ENCODE measurements at places on chromosomes 6 and 20.
A peak's percentile ranks its signal among the peaks of the same experiment; 100 is the strongest.

GRCh38 chr6:150490586-150490985 lies 109.1 kb upstream of the PLEKHG1 start:
- no peak for DNase-seq

GRCh38 chr6:33299237-33299944 lies 649 bp upstream of the RGL2 start:
- DNase-seq: peak; percentile 91

DNA sequence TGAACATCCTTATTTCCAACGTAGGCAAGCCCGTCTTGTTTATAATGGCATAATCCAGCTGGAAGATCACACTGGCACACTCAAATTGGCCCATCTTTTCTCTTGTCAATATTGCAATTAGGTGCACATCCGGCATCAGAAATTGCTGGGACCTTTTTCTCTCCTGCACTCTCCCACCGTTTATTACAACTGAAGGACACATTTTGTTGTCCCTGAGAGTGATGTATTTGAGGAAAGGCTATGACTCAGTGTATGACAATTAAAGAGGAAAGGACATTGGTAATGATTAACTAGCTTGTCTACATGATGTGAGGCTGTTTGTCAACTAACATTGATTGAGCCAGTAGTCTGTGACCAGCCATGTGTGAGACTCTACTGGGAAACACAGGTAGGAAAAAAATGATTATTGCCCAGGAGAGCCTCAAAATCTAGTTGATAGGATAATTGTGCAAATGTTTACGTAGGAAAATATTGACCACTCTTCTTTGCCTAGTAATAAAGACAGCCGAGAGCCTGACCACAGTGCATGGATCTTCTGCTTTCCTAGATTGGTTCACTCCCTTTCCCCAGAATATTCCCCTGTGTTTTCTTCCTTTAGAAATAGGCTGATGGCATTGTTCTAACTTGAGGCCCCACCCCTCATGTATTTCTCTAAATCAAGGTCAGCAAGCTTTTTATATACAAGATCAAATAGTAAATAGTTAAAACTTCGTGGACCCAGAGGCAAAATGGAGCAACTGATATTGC lies 230.0 kb upstream of the BTBD3 start:
- no peak for DNase-seq

- no peak for DNase-seq
Measured at GRCh38 chr20:17557675-17558006, 12.2 kb upstream of the DSTN start.

DNA sequence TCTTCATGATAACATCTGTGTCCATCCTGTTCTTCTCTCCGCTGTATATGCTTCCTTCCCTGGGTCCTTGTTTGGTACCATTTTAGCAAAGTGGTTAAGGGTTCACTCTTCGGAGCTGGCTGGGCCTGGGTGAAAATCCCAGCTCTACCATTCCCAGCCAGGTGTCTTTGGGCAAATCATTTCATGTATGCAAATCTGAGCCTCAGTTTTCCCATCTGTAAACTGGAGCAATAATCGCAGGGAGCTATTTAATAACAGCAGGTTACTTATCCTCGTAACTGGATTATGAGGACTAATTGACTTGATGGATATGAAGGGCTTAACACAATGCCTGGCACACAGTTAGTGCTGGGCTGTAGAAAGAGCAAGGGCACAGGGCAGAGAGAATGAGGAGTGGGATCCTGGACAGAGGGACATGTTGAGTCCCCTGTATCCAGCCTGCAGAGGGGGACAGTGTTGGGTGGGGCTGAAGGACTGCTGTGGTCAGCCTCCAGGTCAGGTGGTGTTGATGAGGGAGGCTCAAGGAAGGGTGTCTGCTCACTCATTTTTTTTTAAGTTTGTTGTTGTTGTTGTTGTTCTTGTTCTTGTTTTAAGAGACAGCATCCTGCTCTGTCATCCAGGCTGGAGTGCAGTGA lies 44.3 kb upstream of the FAM83D start:
- DNase-seq: no peak

DNA sequence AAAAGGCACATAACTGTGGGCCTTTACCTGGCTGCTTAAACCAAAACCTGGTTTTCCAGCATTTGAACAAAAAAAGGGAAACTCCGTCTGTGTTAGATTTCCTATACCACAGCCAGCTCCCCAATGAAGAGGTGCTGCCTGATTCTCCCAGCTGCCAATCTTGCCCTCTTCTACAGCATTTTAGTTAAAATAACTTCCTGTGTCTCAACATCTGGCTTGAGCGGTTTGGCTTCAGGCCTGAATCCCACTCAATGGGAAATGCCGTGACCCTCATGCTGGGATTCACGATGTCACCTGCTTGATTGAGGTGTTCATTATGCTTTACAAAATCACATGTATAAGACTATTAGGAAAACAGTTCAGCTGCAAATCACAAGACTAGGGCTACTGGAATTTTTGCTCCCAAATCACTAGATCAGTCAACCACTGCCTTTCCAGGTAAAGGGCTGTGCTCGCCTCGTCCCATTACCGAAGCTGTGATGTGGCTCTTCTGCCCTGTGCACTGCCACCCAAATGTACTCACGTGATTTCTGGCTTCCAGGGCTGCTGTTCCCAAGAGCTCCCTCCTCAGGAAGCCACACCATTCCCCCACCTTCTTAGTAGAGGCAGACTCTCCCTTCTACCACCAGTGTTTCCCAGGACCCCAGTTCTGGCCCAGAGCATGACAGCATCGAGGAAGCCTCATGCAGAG lies 94.6 kb downstream of the PSMG4 start:
- no peak for DNase-seq

DNA sequence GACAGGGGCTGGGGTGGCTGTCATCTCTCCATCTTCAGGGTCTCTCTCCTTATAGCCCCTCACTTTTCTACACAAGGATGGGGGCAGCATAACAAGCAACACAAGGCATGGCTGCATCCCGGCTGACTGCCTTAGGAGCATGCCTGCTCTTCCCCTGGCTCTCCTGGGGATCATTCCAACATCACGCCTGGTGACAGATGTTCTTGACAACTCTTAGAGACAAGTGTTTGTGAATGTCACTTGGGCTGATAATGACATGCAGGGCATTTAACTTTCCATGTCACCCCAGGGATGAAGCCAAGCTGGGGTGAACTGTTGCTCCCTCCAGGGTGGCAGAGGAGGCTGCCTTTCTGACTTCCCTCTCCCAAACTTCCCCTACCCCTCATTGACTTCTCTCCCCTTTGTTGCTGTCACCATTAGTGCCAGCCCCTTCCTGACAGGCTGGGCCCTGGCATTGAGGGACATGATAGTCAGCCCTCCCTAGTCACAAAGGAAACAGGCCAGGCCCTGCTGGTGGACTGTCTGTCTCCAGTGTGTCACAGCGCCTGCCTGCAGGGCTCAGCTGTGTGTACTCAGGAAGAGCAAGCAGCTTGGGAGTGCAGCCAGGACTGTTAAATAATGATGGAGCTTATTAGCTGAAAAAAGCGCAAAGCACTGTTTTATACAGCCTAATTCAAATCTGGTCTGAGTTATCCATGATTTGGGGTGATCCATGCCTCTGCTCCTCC lies 161.8 kb downstream of the LRFN2 start:
- DNase-seq: peak; percentile 37

DNA sequence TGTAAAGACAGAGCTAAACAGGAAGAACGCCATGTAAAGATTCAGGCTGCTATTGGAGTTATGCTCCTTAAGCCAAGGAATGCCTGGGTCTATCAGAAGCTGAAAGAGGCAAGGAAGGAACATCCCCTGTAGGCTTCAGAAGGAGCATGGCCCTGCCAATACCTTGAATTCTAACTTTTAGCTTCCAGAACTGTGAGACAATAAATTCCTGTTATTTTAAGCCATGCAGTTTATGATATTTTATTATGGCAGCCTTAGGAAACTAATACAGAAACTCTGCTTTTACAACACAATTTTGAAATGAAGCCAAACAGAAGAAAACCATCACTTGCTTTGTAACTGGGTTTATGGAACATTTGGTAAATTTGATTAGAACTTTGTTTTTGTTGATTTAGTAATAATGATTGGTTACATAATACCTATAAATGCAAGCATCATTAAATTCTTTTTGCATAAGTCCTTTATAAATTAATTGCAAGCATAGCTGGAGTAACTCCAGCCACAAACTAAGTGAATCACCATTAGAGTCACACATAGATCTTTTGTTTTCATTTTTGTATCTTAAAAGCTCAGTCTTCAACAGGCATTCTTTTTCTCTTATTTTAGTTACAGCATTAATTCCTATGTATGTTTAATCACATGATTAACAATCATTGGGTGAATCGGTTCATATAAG lies 33.5 kb upstream of the TSPYL1 start:
- no peak for DNase-seq

DNA sequence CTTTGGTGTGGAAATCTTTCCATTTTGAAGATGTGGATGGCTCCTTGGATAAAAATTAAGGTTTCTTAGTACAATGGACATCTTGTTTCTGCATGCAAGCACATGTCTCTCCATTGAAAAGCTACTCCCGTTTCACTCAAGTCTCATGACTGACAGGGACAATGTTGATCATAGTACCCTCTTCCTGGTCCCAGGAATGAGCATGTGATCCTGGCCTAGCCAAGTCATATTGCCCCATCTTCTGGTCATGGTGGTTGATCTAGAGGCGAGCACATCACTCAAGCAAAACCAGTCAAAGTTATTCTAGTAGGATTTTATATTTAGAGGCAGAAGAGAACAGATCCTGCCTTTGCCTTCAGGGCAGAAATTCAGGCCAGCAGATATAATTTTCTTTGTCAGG lies 12.2 kb upstream of the CBLN4 start:
- DNase-seq: no peak

GRCh38 chr6:125985979-125986300 lies 400 bp upstream of the TRMT11 start:
- no peak for DNase-seq

DNA sequence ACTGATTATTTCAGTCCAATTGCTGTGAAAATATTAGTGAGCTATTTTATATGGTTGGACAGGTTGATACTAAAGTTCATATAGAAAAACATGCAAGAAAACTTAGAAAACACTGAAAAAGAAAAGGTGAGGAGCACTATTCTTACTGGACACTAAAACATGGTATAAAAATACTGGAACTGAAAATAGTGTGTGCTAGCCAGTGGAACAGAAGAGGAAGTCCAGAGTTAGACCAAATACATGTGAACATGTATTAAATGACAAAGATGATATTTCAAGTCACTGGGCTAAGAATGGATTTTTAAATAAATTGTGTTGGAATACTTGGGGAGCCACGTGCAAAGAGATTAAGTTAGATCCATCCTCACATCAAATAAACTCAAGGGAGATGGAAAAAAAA lies 218.5 kb downstream of the TMEM242 start:
- no peak for DNase-seq

GRCh38 chr20:39082622-39083398 lies 120.7 kb downstream of the DHX35 start:
- no peak for DNase-seq

GRCh38 chr20:11315525-11315924 lies 602.2 kb upstream of the BTBD3 start:
- no peak for DNase-seq

DNA sequence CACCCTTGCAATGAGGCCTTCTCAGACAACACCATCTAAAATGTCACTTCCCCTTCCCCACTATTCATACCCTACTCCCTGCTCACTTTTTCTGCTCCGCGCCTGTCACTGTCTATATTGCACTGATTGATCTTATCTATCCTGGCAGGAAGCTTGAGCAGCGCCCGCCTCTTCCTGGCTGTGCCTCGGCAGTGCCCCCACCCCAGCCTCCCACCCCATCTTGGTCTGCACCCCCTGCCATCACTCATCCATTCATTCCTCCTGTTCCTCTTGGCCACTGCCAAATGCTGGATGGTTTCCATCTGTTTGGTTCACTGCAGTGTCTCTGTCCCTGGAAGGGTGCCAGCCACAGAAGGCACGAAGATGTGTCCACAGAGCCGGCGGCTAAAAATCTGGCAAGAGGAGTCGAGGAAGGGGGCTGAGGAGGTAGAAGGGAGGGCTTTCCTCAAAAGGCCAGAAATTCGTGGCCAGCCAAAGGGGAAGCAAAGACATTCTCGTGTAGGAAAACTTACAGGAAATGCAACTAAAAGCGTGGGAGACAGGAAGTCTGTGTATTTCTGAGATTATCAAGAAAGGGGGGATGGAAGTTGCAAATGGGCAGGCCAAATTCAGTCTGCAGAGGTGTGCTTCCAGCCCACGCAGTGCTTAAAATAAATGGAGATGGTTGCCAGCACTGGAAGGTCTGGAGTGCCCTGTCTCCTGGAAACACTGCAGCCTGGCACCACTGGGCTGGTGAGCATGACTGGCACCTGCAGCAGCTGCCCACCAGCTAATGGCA lies 27.6 kb downstream of the SYNJ2 start:
- DNase-seq: peak; percentile 84

GRCh38 chr6:152272486-152272885 lies 364.7 kb downstream of the SYNE1 start:
- DNase-seq: no peak

- peak; percentile 33 for DNase-seq
Measured at GRCh38 chr6:106997392-106998158, 23.0 kb upstream of the CD24 start.

DNA sequence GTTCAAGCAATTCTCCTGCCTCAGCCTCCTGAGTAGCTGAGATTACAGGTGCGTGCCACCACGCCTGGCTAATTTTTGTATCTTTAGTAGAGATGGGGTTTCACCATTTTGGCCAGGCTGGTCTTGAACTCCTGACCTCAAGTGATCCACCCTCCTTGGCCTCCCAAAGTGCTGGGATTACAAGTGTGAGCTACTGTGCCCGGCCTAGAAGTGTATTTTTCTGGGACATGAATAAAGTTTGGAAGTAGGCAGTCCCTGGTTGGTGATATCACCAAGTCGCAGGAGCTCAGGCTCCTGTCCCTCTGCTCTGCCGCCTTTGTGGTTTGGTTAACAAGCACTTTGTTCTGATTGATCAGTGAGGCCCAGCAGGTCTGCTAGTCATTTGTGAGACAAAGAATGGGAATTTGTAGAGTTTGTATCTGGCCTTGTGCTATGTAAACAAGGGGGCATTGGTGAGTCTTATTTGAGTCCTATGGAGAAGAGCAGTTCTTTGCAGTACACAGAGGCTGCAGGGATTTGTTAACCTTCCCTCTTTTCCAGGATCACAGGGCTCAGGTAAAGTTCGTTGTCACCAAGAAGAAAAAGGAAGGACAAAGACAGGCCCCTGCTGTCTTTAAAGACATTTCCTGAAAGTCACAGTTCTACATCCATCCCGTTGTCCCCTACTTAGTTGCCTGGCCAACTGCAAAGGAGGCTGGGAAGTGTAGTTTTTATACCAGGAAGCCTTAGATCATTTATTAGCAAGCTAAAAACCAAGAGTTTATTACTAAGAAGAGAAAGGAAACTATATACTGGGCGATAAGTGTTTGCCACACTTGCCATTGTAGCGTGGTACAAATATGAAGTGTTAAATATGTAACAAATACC lies 13.1 kb downstream of the MTHFD1L start:
- no peak for DNase-seq

DNA sequence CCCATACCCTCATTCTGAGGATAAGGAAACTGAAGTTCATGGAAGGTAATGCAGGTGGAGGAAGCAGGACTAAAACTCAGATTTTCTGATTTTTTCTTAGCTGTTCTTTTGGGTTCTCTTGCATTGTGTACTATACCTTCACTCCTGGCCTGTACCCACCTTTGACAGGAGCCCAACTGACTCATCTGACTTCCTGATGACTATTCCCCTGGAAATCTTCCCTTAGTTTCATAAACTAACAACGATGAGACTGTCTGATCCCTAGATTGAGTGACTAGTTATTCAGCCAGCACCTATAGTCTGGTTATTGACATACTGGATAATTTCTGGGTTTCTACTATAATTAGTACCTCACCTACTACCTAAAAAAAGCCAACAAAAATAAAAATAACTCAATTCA lies 10.1 kb downstream of the CRYBG1 start:
- DNase-seq: no peak

- no peak for DNase-seq
Measured at GRCh38 chr6:134138226-134138975, 86.0 kb upstream of the SLC2A12 start.

- no peak for DNase-seq
Measured at GRCh38 chr6:11738661-11739375, 39.8 kb downstream of the ADTRP start.
